ENCODE measurements at places on chromosomes 16 and 17.

GRCh38 chr16:89070590-89070989 lies 23.1 kb upstream of the ACSF3 start:
- no peak for DNase-seq

GRCh38 chr17:69402052-69402451 lies 12.4 kb upstream of the MAP2K6 start:
- DNase-seq, result peak; percentile 49

DNA sequence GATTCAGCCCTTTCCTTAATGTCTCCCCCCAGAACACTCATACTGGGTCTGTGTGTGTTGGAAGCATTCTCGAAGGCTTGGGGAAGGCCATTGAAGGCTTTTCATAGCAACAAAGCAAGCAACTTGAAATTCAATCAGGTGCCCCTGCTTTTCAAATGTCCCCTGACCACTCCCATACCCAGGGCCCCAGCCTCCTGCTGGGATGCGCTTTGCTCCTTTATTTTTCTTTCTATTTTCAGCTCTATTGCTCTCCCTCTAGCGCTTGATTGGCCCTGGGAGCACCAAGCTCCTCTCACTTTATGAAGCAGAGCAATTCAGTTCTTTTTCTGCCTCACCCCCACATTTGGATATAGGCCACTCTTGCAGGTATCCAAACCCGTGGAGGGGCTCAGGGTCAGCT lies 92.0 kb downstream of the WSCD1 start:
- DNase-seq, result no peak

GRCh38 chr17:19288453-19288852 lies 51.3 kb downstream of the EPN2 start:
- DNase-seq, result peak; percentile 39

DNA sequence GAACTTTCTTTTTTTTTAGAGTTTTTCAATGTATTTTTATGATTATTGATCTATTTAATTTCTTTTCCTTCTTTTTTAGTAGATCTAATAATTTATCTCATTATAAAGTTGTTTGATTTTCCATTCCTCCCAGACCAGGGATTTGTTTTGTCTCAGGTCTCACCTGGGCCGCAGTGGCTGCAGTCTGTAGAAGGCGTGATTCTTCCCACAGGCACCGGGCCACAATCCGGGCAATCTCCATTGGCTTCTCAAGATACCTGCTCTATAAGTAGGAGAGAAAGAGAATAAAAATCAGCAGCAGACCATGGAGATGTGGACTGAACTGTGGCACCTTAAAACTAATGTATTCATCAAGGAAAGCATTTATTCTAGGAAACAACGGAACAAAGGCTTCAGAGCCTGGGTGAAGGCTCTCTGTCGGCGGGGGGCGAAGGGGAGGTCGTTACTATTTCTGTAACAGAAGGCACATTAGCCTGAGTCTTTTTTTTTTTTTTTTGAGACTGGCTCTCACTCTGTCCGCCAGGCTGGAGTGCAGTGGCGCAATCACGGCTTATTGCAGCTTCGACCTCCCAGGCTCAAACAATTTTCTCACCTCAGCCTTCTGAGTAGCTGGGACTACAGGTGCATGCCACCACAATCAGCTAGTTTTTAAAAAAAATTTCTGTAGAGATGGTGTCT lies 42.7 kb downstream of the STAT3 start:
- DNase-seq, result no peak

- DNase-seq, result no peak
Measured at GRCh38 chr17:35176897-35177296, 17.3 kb downstream of the SLC35G3 start.

GRCh38 chr17:31320241-31320640 lies 1.2 kb downstream of the EVI2A start:
- DNase-seq, result no peak

GRCh38 chr16:67571981-67572431 lies 9.7 kb downstream of the CTCF start:
- peak; percentile 64 for DNase-seq

- no peak for DNase-seq
Measured at GRCh38 chr16:26664086-26664485, 402.6 kb upstream of the C16orf82 start.

GRCh38 chr17:46851029-46851741 lies at the start of gene WNT9B:
Gene WNT9B, plus strand, starts transcription at chr17:46851583. Its CDS starts 56 bp downstream, at chr17:46851639.
- no peak for DNase-seq

GRCh38 chr17:75242461-75243042 lies 18.9 kb downstream of the GGA3 start:
- DNase-seq, result no peak

GRCh38 chr17:77369544-77369971 lies 228.8 kb downstream of the SEC14L1 start:
- DNase-seq, result no peak

GRCh38 chr16:5905935-5906334 lies 808.3 kb upstream of the EEF2KMT start:
- DNase-seq, result peak; percentile 56

- DNase-seq, result peak; percentile 83
Measured at GRCh38 chr17:75325827-75326225, 36.6 kb upstream of the SLC25A19 start.

DNA sequence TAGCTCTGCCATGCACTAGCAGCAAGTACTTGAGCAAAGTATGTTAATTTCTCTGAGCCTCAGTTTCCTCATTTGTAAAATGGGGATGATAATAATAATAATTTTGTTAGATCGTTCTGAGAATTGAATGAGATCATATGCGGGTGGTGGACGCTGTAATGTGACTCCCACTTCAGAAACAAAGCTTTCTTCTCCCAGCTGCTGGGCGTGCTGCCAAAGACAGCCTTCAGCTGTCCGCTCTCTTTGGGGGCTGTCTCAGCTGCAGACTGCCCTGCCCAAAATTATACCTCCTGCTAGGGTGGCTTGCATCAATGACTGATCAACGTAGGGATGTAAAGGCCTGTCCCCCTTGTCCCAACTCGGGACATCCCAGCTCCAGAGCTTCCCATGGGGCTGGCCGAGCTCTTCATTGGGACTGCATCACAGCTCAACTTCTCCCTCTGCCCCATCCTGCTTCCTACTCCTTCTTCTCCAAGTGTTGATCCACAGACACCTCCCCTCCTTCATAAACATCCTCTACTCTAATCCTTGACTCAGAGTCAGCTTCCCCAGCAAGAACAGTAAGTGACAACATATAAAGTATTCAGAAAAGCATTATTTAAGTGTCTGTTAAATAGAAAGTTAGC lies 30.7 kb upstream of the CDH5 start:
- DNase-seq, result peak; percentile 72

DNA sequence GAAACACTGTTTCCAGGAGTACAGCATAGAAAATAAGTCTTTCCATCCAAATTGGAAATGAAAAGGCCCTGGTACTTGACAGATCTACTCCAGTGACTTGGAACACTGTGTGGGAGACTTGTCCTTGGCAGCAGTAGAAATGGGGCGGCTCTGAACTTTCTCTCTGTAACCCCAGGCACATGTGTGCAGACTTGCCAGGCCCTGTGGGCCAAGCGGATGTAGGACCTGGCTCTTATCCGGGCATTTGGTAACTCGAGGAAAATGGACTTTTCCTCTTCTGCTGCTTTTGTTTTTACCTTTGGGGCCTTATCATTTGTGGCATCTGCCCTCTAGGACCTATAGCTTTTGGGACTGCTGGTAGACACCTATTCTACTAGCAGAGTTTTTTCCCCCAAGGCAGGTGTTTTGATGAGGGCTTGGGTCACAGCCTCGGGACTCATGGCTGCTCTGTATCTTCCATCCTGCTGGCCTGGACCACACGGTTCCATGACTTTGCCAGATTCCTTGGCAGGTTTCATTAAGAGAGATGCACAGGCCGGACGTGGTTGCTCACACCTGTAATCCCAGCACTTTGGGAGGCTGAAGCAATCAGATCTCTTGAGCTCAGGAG lies 43.5 kb downstream of the SMPD3 start:
- no peak for DNase-seq

GRCh38 chr16:68421076-68421475 lies 27.2 kb downstream of the SMPD3 start:
- DNase-seq, result no peak

GRCh38 chr16:75624921-75625334 lies 1.8 kb upstream of the ADAT1 start:
- peak; percentile 24 for DNase-seq

DNA sequence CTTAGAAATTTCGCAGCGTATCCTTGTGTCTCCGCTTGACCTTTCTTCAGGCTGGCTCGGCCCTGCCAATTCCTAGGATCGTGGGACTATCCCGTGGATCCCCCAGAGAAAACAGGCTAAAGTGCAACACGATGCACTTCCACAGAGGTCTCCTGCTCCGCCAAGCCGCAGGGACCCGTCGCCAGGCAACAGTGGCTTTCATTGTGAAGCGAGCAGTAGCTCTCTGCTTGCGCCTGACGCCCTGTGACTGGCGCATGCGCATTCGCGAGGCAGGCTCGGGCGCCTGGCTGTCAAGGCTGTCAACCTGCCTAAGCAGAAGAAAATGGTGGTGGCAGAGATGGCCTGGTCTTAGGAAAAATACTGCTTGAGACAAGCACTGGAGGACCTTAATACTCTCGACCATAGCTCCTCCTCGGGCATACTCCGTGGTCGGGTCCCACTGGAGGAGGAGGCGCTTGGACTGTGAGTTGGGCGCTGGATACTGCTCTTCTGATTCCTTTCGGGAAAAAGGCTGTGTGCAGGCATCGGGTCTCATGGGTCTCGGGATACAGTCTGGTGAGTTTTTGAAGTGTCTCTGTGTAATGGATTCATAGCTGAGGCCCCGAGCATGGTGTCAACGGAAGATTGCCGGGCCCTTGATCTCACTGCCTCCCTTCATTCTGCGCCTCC lies 2336.1 kb downstream of the TP53TG3F start:
- DNase-seq, result no peak

GRCh38 chr17:65104973-65105372 lies 32.2 kb upstream of the RGS9 start:
- no peak for DNase-seq

DNA sequence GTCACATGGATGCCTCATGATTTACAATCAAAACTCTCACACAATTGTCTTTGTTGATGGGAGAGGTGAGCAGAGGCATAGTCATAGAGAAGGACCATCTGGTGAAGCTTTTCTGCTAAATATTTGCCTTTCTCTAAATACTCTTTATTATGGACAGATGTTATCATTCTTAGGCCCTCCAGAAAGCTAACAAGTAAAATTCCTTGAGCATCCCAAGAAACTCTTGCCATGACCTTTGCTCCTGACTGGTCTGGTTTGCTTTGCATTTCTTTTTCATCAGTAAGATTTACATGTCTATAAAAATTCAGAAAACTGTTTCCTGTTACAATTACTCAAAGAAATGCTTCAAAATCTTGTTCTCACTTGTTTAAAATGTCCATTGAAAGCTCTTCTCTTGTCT lies 1336.6 kb upstream of the CDH8 start:
- DNase-seq, result peak; percentile 46

GRCh38 chr17:48055531-48056245 lies 7.5 kb downstream of the NFE2L1 start:
- peak; percentile 97 for DNase-seq

DNA sequence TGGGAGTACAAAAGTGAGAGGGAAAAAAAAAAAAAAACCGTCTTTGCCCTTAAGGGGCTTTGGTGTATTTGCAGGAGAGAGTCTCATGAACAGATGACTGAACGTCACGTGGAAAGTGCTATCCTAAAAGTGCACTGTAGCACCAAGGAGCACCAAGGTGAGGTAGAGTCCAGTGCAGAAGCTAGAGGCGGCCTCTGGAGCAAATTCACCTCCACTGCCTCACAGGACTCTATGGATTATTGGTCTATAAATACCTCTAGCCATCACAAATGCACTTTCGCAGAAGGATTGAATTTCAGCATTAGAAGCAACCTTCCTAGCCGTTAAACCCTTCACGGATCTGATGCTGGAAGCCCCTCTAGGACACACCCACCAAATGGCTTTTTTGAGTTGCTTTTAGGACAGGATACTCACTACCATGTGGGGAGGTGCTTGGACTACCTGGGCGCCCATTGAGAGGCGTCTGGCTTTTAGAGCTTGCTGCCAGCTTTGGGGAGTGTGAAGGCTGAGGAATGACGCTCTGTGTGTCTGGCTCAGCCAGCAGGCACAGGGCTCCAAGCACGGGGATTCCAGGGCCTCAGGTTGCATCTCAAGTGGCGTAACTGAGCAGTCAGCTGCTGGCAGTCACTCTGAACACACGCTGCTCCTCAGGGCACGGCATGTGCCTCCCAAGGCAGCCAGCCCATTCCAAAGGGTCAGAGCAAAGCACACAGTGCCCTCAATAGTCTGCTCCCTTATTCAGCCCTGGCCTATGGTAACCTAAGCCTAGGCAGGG lies 52.7 kb downstream of the CDRT4 start:
- DNase-seq, result no peak

DNA sequence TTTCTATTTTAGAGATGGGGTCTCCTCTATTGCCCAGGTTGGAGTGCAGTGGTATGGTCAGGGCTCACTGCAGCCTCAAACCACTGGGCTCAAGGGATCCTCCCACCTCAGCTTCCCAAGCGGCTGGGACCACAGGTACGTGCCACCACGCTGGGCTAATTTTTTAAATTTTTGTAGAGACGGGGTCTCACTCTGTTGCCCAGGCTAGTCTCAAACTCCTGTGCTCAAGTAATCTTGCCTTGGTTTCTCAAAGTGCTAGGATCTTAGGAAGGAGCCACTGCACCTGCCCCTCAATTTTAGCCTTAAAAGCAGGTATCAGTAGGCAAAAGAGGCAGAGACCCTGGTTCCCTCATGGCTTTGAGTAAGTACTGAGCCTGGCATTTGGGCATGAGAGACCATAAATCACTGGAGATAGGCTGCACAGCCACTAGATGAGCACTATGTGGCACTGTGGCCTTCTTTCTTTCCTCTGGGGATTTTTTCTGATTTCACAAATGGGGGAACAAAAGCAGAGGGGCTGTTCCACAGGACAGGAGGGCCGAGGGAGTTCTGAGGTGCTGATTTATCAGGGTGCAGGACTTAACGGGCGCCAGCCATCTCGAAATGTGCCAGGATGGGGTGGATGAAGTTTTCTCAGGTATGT lies 82.2 kb downstream of the PLXDC1 start:
- peak; percentile 48 for DNase-seq

DNA sequence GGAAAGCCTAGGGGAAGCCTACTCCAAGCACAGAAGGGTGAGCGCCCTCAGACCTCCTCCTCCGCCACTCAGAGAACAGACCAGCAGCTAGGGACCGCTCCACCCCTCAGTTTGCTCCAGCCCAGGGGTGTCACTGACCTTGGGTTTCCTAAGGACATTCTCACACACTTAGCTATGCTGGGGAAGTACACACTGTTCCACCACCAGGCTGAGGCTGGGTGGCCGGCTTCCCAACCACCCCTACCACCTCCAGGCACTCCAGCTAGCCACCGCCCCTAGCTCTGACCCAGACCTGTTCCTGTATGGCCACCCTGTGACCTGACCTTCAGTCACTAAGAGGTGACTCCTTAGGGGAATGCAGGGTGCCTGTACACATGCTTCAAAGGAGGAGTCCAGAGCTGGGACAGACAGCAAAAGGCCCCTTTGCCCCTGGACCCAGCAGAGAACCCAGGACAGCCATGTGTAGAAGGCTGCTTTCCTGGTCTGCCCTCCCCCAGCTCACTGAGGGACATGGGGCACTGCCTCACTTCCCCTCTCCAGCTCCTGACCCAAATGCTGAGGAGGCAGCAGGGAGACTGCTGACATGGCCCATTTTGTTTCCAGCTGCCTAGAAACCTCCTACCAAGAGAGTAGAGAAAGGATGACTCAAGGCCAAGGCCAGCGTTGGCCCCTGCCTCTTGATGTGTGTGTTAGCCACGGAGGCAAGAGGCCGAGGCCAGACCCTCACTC lies 6.7 kb downstream of the HSPB9 start:
- DNase-seq, result no peak

- DNase-seq, result no peak
Measured at GRCh38 chr16:28149011-28149888, 62.5 kb downstream of the XPO6 start.

- no peak for DNase-seq
Measured at GRCh38 chr16:79329166-79329521, 271.4 kb downstream of the MAF start.

- no peak for DNase-seq
Measured at GRCh38 chr17:37693328-37693727, 50.1 kb upstream of the DDX52 start.
